Tongue (tissue), 3 donors: ENCODE measurements at places on chromosomes 7 and 10. TPM values are rescaled to one million over a fixed set of nuclear protein-coding genes. Genes with fewer than 3 reads are reported as not detected.

- peak; percentile 41 for DNase-seq
Measured at GRCh38 chr7:23247603-23248335, 1.2 kb downstream of the GPNMB start.

DNA sequence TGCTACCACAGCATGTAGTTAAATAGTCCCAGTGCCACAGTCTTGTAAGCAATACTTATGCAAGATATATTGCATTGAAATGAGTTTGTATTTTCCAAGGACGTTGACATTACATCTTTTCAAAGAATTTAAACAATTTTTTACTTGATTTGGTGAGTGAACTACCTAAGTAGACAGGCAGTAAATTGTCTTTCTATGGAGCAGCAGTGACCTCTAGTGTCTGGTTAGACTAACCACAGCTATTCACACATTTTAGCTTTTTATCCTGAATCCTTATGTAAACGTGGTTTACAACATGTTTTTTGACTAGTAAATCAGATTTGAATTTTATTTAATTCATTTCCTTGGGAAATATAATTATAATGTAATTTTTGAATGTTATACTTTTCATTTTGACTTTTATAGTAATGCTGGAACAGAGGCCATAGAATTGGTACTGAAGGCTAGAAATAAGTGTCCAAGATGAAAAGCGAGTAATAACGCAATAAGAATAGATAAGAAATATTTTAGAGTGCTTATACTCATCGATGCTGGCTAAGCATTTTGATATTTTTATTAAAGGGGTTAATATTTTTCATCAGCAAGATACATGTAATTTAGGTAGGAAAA is 5.6 kb downstream of the LRRTM3 start:
- DNase-seq = peak; percentile 87

DNA sequence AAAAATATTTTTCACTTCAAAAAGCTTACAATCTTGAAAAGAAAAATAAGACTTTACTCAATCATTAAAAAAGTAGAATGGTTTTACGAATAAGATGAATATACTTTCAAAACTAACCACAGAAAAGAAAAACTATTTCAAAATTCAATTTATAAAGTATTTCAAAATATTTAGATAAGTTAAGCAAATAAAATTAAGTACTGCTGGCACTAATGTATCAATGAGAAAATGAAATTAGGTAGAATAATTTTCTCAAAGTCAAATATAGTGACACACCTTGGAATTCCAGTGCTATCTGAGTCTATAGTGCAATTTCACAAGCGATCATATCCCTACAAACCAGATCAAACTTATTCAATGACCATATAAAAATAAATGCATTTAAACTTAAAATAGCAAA is 109.8 kb upstream of the SEMA3A start:
- DNase-seq = no peak

DNA sequence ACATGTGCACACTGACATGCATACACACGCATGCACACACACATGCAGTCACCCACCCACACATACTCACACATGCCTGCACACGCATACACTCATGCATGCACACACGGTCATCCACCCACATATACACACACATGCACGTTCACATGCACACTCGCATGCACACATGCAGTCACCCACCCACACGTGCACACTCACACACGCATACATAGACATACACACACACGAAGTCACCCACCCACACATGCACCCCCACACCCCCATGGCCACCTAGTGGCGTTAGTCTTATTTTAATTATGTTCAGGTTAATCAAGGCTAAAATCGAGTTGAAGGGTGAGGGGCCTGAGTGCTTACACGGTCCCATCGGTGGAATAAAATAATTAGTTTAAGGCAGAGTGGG is 96.8 kb downstream of the DNAJB6 start:
- no peak for DNase-seq

DNA sequence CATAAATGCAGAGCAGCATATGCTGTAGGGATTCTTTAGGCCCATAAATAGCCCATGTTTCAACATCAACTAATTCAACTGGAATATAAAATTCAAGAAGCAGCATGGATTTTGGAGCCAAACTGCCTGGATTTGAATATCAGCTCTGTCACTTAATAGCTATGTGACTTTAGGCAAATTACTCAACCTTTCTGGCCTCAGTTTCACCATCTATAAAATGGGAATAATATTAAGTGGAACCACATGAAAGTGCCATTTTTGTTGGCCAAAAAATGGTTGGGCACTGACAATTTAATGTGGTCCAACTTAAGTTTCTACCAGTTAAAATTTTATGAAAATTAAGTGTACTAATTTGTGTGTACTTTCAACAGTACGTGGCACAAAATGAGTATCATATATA is 98.1 kb downstream of the GSAP start:
- DNase-seq = no peak

DNA sequence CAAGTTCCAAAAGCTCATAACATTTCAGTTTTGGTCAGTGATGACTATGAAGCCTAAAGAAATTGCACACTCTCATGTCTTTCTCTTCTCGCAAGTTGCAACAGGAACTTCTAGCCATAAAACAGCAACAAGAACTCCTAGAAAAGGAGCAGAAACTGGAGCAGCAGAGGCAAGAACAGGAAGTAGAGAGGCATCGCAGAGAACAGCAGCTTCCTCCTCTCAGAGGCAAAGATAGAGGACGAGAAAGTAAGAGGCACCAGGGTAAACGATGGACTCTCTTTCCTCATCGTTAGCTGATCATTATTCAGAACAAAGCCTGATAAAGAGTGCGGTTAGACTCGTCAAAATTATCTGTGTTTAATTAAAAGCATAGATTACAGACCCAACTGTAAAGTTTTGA is 94.7 kb downstream of the HDAC9 start:
- no peak for DNase-seq

- peak; percentile 17 for DNase-seq
Measured at GRCh38 chr10:101400585-101400984, 46.6 kb downstream of the BTRC start.

DNA sequence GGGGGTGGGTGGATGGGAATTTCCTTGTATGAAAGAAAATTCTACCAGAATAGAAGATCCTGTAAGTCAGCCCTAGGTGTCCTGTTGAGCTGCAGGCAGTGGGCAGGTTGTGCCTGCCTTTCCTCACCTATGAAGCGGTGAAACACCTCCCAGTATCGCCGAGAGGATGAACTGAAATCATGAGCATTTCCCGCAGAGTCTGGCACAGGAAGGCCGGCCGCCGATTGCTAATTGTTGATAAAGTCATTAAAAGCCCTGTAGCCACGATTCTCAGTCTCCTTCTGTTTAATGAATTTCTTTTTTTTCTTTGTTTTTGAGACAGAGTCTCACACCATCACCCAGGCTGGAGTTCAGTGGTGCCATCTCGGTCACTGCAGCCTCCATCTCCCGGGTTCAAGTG is 142.1 kb downstream of the CAMK1D start:
- no peak for DNase-seq

DNA sequence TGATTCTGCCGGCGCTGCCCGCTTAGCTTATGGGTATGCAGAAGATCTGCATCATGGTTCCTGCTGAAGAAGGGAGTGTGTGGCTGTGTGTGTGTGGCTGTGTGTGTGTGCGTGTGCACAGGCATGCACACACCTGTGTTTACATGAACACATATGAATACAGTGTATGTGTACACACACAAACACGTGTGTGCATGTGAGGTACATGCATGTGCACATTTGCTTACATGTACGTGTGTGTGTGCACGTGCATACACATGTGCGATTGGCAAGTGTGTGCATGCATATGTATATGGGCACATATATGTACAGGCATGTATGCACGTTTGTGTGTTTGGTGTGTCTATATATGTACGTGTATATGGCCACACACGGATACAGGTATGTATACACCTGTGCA is 16.4 kb upstream of the FAM20C start:
- no peak for DNase-seq

DNA sequence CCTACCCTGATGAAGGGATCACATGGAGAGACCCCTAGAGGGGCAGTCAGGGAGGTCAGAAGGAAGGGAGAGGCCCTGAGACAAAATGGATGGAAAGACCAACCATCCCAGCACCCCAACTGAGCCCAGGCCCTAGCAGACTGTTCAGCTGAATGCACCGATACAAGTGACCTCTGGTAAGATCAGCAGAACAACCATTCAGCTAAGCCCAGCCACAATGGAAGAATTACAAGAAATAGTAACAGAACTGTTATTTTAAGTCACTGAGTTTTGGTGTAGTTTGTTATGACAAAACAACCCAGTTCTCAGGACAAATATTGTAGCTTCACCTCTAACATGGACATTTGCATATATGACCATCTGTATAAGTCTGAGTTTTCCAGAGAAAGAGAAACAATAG is 210.4 kb upstream of the SVIL start:
- no peak for DNase-seq

DNA sequence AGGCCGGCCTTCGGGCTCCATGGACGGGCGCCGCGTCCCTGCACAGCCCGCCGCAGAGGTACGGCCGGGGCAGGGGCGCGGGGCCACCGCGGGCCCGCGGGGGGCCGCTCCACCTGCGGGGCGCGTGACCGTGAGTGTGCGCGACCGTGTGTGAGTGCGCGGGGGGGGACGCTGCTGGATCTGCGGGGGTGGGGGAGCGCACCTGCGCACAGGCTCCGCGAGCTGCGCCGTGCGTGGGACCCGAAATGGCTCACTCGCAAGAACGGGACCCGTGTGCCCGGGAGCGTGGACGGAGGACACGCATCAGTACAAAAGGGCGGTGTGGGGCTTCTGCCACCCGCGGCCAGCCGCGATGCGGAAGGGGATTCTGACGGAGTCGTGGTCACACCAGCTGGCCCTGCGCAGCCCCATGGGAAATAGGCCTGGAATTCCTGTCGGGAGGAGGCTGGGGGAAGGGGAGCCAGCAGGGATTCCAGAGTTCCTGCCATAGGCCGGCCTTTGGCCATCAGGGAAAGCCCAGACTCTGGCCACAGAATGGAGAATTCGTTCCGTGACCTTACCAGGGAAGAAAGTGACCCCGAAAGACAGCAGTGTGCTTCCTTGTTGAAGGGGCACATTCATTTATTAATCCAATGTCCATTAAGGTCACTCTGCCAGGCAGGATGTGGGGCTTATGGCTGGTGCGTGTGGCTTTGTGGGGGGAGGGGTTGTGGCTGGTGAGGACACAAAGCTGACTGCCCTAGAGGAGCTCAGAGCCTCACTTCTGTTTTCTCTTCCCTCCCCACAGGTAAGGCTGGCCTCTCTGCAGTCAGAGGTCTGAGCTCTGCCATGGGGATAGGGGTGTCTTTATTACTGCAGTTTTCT is 494 bp downstream of the REPIN1 start:
- DNase-seq = peak; percentile 81

- no peak for DNase-seq
Measured at GRCh38 chr10:52297747-52298146, 16.3 kb upstream of the DKK1 start.

- DNase-seq = no peak
Measured at GRCh38 chr10:70668454-70668970, 3.8 kb upstream of the ADAMTS14 start.

PSMC2 gene
- 142 TPM for total RNA-seq

SEMA3D gene
- total RNA-seq = 18.1 TPM

CPN1 gene
- not detected for total RNA-seq

NEURL1 gene
- 46.2 TPM for total RNA-seq

C10orf143 gene
- total RNA-seq = 0.82 TPM

AZGP1 gene
- total RNA-seq = 51.0 TPM

FGL2 gene
- 110 TPM for total RNA-seq

IQUB gene
- 1.2 TPM for total RNA-seq

ZNF853 gene
- 26.1 TPM for total RNA-seq
